RKO (cell line): ENCODE measurements at places on chromosomes 2 and 18.

GRCh38 chr2:177211169-177211568 lies 1.4 kb upstream of the HNRNPA3 start:
- no peak for DNase-seq

- no peak for DNase-seq
These were observed 1291.0 kb upstream of the GYPC start for GRCh38 chr2:125364984-125365265.

DNA sequence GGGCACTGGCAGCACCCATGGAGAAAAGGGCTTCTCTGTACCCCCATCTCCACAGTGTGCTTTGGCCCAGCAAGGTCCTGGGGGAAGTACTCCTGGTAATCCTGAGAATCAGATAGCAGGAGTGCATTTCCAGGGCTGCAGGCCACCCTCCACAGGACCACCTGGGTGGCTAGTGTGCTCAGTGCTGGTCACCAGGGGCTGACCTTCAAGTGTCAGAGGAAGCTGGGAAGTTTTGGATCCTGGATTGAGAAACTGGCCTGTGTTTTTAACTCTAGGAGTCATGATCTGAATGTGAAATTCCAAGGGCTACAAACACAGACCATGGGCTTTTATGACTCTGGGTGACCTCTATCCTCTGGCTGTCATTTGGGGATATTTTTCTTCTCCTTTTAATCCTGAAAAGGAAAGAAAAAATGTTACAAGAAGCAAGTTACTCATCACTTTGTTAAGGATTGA lies 9.3 kb downstream of the RHOB start:
- DNase-seq = no peak

- no peak for DNase-seq
These were observed 195.4 kb downstream of the ZEB2 start for GRCh38 chr2:144324446-144325045.

GRCh38 chr2:177692042-177692782 lies 299.6 kb downstream of the AGPS start:
- no peak for DNase-seq

DNA sequence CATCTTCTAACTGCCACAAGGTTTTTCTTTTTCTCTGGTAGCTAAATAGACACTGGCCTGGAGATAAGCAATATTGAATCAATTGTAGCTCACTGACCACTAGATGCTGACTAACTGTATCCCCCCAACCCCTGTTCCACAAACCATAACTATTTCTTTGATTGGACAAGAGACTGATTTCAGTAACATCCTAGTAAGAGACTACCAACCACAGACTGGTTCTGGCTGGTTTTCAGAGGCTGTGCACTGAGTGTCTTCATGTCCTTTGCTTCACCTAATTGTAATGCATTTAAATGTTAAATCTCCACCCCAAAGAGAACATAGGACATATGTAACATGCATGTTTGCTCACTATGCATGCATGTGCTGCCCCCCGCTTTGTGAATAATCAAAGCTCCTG lies 3.2 kb upstream of the AAK1 start:
- DNase-seq = no peak

GRCh38 chr2:38122344-38122743 lies 46.4 kb upstream of the CYP1B1 start:
- no peak for DNase-seq

- no peak for DNase-seq
These were observed at the start of gene ASTL for GRCh38 chr2:96138179-96139145. ASTL (minus strand) TSS chr2:96138502; CDS start chr2:96138436, 66 bp downstream.

DNA sequence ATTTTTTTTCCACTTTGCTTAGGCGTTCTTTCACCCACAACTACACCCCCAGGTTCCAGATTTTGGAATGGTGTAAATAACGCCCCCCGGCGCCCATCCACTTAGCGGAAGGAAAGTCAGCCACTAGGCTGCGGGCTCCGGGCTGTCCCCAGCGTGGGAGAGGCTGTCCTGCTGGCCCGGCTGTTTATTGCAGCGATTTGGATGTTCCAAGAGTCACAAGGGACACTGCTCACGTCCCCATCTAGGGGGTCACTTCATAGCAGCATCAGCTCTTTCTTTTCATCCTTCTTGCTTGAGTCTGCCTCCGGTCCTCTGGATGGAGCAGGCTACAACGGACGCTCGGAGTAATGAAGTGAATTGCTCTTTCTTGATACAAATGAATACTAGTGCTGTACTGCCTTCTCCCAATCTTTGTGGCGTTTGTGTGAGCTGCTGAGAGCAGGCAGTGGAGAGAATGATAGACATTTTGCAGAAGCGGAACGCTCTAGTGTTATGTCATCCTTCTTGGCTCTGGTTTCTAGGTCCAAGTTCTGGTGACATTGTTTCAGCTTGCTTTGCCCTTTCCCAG lies 50.7 kb upstream of the PAIP2B start:
- DNase-seq = peak; percentile 86

- no peak for DNase-seq
These were observed at the start of gene FNDC4 for GRCh38 chr2:27494944-27495554. FNDC4 (minus strand) TSS chr2:27495200; CDS start chr2:27494679, 521 bp downstream.

- DNase-seq = no peak
These were observed 35.0 kb upstream of the AGAP1 start for GRCh38 chr2:235458839-235459273.

DNA sequence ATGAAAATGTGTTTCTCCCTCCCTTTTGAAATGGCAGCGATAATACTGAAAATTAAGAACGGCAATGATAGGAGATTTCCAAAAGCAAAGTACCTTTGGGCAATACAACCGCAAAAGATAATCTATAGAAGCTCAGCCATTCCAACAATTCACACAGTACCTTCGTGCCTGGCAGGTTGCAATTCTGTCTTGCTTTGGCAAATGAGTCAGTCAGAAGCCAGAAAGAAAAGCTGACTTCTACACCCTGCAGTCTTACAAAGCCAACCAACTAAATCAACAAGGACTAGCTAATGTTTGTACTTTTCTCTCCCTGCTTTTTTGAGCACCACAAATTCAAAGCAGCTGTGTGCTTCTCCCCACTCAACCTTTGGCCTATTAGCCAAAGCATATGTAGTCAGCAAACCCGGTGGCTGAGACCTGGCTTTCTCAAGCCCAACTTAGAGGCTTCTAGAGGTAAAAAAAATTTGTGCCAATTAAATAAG lies 25.7 kb upstream of the ID2 start:
- DNase-seq = no peak

- DNase-seq = no peak
These were observed 561.1 kb upstream of the SETBP1 start for GRCh38 chr18:44119607-44120006.

DNA sequence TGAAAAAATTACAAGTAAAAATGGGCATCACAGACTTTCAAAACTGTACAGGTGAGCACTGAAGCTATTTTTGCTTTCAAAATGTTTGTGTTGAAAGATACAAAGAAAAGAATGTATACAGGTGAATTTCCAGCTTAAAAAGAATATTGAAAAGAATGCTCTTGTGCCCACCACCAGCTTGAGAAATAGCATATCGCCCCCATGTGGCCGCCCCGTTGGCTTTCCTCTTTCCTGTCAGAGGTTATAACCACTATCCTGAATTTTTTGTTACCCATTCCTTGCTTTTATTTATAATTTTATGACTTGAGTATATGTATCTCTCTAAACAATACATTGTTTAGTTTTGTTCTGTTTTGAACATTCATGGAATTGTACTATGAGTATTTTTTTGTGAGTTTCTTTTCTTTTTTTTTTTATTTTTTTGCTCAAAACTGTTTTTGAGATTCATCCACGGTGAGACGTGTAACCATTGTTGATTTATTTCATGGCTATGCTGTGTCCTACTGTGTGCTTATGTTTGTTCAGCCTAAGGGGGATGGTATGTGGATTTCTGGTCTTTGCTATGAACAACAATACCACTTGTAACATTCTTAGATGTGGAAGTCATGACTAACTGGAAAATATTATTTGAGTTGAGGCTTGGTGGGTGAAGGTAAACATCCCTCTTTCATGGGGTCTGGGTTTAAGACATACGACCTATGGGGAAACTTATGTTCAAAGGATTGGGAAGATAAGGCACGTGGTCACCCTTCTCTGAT lies 11.6 kb downstream of the TRPM8 start:
- peak; percentile 31 for DNase-seq

DNA sequence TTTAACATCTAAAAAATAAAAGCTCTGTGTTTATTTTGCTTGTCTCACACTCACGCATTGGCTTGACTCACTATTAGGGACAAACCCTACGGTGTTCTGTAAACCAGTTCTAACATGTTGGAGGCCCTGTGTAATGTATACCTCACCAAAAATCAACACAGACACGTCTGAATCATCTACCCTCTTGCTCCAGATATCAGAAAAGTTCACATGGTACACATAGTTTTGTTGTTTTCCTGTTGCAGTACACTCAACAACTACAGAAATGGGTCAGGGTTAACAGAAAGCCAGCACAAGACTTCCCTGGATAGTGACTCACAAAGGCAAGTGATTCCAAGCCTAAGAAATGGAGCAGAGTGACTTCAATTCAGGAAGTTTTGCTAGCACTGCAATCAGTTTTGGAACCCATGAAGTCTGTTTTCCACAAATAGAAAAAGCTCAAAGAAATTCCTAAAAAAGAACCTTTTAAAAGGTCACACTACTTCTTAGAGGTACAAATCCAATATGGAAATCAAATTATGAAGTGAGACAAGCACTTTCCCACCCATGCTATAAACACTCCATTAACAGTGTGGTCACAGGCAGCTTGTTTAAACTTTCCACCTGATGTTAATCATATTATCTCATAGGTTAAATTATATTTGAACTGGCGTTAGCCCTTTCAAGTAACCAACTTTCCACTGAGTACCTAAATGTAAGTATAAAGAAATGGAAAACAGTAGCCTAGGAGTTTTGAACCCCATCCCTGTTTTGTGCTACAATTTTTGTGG lies 87.4 kb downstream of the GAREM1 start:
- peak; percentile 56 for DNase-seq

- no peak for DNase-seq
These were observed 47.7 kb downstream of the RRM2 start for GRCh38 chr2:10170256-10170655.

GRCh38 chr18:62950246-62950645 lies 234.9 kb downstream of the PHLPP1 start:
- no peak for DNase-seq

DNA sequence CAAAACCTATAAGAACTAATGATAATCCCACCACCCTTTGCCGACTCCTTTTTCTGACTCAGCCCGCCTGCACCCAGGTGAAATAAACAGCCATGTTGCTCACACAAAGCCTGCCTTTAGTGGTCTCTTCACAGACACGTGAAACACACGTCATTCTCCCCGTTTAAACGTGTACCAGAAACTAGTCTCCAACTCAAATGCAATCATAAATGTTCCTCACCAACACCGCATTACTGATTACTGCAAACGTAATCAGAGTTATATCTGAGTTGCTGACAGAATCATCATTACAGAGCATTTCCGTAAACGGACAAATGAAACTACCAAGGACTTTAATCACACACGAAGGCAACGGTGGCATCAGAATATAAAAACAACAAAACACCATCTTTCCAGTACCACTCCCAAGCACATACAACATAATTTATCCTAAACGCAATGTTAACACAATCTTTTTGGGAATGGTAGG lies 1.9 kb downstream of the CLK1 start:
- DNase-seq = peak; percentile 86

GRCh38 chr2:105072039-105072438 lies 34.2 kb downstream of the MRPS9 start:
- DNase-seq = no peak

DNA sequence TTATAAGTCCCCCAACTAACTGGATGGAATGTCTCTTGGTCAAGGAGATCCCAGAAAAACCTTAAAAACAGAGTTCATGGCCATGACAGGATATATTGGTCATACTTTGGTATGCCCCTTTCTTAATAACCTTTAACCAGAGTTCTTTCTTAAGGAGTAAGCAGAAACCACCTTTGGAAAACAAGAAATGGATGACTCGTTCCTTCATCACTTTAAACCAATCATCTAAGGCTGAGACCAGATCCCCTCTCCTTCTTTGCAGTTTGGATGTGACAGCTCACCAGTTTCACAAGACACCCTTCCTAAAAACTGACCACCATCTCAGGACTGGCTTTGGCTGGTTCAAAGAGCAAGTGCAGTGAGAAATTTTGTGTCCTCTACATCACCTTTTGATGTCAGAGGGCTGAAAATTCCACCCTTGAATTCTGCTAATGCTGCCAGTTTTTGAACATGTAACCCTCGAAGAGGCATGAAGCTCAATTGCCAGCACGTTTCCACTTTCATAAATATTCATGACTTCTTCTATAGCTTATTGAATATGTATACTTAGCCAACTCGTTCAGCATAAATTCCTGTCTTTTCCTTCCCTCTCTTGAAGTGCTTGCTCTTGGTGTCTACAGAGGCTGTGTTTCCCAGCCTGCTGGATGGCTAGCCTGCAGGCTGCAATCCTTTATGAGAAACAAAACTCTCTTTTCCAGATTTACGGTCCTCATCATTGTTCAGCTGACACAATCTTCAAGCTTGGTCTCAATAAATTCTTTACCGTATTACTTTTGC lies 1323.5 kb upstream of the TMEFF2 start:
- peak; percentile 51 for DNase-seq

DNA sequence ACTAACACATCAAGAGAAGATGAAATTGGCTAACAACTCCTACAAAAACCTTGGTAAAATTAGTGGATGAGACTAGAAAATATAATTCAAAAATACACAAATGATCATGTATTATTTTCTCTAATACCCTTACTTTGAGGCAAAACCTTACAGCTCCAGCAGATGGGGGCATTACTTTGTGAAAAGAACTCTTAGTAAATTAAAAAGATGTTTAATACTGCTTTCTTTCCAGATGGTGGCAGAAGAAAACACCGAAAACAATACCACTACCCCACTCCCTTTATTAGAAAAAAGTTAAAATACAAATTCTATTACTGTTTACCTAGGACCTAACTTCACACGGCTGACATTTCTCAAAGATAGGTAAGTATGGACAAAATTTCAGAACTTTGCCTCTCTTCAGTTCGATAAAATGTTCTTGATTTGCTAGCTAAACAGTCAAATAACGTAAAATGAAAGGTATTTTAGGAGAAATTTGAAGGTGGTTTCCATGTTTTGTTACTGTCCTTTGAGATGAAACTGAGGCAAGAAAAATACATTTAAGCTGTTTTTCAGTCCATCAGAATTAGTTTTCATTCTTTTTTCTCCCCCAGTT lies 30.6 kb downstream of the ORC4 start:
- peak; percentile 74 for DNase-seq

- DNase-seq = no peak
These were observed 139.4 kb upstream of the SIX3 start for GRCh38 chr2:44801841-44802776.

DNA sequence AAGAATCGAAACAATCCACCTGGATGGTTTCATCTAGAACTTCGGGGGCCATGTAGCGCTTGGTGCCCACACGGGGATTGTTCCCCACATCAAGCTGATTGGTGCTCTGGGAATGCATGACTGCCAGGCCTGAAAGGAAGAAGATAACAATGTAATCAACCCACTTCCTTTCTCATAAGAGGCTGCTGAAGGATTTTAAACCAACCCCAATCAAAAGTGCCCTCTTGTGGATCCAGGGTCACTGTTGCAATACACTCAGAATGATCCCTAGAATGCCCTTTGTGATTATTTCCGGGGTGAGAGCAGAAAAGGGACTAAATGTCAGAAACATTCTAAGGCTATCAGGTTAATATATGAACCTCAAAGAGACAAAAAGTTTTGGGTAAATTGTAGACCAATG lies 115.2 kb downstream of the ACVR1 start:
- no peak for DNase-seq
